ENCODE measurements at places on chromosomes 16 and 17.

DNA sequence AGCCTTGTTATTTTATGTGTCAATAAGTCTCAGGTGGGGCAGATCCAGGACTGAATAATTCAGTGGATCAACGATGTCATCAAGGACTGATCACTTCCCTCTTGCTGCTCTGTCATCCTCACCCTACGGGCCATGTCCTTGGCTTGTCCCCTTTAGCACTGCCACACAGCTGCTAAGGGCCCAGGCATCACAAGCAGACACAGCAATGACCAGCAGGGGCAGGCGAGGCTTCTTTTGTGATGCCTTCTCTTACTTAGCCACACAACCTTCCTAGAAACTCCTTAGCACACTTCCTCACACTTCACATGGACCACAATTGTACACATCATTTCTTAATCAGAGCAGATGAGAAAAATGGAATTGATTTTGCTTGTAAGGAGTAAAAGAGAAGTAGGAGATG lies 356.3 kb upstream of the SOX9 start:
- no peak for DNase-seq

- no peak for DNase-seq
Measured at GRCh38 chr17:4743898-4744297, 4.2 kb upstream of the CXCL16 start.

- no peak for DNase-seq
Measured at GRCh38 chr16:56324406-56324805, 100.9 kb downstream of the AMFR start.

- no peak for DNase-seq
Measured at GRCh38 chr16:72649254-72649944, 398.5 kb downstream of the ZFHX3 start.

- DNase-seq = no peak
Measured at GRCh38 chr17:72715906-72716572, 376.4 kb downstream of the SLC39A11 start.

DNA sequence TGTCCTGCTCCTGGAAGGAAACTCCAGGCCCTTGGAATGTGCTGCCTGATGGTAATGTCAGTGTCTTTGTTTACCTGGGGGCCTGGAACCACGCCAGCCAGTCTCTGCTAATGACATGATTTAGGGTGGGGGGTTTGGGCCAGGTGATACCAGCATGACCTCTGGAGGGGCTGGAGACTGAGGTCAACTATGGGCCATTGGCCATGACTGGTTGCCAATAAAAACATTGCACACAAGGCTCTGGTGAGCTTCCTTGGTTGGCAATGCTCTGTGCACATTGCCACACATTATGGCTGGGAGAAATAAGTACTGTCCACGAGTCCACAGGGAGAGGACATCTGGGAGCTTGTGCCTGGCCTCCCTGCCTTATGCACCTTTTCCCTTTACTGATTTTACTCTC lies 52.5 kb downstream of the LITAF start:
- DNase-seq = no peak

- DNase-seq = peak; percentile 75
Measured at GRCh38 chr16:77171745-77172635, 19.0 kb upstream of the MON1B start.

DNA sequence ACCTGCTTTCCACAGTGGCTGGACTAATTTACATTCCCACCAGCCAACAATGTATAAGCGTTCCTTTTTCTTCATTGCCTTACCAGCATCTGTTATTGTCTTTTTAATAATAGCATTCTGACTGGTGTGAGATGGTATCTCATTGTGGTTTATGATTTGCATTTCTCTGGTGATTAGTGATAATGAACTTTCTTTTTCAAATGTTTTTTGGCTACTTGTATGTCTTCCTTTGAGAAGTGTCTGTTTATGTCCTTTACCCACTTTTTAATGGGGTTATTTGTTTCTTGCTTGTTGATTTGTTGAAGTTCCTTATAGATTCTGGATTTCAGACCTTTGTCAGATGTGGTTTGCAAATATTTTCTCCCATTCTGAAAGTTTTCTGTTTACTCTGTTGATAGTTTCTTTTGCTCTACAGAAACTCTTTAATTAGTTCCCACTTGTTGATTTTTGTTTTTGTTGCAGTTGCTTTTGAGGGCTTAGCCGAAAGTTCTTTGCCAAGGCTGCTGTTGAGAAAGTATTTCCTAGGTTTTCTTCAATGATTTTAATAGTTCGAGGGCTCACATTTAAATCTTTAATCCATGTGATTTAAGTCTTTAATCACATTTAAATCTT lies 26.8 kb downstream of the ITGAM start:
- DNase-seq = no peak

GRCh38 chr17:37188157-37188556 lies 187.6 kb upstream of the C17orf78 start:
- DNase-seq = no peak

DNA sequence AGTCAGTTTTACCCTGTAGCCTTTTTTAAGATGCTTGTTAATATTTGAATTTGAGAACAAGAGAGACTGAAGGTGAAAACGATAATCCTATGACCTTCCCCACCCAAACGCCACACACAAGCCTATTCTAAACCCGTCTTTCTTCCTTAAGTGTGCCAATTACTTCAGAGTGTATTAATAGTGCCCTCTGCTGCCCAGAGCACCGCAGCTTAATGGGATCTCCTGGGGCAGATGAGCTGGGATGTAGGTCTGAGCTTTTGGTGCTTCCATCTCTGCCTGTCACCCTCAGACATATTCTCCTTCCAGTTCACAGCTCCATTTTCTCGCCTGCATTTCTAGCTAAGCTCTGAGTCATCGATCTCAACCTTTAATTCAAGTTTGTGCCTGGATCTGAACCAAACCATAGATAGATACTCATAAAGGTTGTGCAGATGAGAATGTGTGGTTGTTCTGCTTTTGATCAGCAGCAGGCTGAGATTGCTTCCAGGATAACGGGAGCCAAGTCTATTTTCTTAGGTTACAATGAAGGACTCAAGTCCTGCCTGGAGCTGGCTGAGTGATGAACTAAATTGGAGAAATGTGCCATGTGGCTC lies 46.4 kb upstream of the CDH13 start:
- no peak for DNase-seq

DNA sequence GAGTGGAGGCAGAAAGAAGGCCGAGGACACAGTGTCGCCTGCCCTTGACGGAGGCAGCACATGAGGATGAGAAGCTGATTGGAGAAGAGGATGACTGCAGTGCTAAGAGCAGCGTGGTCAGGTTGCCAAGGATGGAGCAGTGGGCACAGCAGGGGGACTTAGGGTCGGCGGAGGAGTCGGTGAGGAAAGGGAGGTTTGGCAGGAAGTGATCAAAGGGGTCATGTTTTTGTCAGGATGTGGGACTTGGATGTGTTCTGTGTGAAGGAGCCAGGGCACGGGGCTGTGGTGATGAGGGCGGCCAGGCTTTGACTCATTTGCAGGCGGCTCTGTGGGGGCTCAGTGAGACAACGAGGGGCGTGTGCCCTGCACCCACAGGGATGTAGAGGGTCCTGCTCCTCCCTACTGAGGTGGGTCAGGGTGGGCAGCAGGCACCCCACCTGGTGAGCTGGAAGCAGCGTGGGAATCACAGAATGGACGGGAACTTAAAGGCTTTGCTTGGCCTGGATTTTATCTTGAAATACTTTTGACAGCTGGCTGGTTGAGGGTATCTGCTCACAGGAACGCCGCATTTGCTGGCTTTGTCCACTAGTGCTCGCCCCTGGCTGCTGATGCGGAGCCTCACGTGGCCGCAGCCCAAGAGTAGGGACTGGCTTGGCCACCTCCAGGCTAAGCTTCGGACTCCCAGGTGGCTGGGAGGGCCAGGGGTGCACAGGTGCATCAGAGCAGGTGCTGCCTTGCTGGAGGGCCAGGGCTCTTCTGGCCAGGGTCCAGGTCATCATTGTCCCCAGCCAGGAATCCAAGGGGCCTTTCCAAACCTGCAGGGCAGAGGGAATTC lies 6.0 kb downstream of the MPG start:
- DNase-seq = no peak

- DNase-seq = no peak
Measured at GRCh38 chr17:7589891-7590691, at the start of gene SOX15. SOX15 (minus strand) TSS chr17:7590094; CDS start chr17:7589676, 418 bp downstream.

GRCh38 chr16:79404571-79404970 lies 196.0 kb downstream of the MAF start:
- no peak for DNase-seq

- no peak for DNase-seq
Measured at GRCh38 chr16:14087590-14088154, 16.6 kb downstream of the MRTFB start.

GRCh38 chr17:77828749-77829539 lies 129.6 kb upstream of the TNRC6C start:
- DNase-seq = no peak

- DNase-seq = no peak
Measured at GRCh38 chr17:8893059-8893458, 25.6 kb upstream of the PIK3R6 start.

DNA sequence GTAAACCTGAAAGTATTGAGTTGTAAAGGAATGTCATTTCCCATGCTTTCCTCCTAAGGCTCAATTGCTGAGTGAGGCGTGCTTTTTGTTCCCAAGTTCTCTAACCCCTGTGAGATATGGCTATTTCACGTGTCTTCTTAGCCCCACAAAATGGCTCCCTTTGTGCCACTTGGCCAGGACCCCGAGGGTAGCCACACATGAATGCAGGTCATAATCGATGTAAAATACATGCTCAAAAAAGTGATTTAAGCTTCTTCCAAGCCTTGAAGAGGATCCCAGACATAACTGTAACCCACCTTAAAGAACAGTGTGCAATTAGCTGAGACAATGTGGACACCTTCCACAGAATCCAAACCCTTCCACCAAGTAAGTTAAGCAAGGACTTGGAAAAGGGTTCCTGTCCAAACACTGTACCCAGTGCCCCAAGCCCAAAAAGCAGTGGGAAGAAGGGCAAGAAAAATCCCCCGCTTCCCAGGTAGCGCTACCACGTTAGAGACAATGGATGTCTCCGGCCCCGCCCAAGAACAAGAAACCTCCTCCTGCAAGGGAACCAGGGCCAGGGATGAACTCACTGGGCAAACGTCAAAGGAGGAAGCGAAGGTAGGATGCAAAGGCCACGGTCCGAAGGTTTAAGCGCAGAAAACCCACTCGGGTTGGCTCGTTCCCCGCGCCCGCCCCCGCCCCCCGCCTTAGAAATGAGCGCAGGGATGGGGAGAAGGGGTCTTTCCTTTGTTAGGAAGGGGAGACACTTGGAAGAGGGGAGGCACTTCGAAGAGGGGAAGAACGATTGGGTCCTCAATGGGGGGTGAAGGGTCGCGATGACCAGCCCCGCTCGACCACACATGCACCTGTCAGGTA lies 1.2 kb downstream of the JPT1 start:
- peak; percentile 65 for DNase-seq

DNA sequence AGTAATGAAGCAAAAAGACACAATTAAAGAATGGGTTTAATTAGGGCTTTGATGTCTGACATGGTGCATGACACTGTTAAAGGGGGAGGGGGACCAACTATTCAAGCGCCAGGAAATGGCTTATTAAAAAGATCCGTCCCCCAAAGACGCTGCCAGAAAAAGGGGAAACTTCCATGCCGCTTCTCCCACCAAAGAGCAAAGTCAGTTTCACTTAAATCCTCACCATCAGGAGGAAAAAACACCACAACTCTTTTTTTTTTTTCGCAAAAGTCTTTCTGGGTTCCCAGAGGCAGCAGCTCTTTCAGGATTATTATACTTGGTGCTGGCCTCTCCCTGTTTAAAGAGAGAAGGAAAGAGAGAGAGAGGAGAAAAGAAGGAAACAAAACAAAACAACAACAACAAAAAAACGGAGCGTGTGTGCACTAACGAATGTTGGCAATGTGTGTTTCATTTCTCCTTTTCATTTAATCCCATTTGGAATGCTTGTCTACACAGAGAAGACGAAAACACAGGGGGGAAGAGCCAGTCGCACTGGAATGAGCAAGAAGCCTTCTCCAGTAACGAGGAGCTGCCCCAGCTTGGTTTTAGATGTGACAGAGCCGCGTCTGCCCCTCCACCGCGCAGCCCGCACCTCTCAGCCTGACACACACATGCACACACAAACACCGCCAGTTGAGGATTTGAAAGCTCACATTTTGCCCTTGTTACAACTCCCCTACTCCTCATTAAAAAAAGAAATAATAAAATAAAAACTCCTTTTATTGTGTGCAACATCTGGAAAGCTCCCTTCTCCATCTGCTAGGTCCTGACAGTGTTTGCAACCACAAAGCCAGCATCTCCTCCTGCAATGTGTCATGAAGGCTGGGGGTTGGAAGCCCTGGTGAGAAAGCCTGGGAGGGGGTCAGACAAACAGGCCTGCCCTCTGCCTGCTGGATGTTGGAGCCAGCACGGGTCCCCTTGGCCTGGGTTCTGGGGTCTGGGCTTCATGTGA lies 32.7 kb upstream of the AXIN2 start:
- no peak for DNase-seq

DNA sequence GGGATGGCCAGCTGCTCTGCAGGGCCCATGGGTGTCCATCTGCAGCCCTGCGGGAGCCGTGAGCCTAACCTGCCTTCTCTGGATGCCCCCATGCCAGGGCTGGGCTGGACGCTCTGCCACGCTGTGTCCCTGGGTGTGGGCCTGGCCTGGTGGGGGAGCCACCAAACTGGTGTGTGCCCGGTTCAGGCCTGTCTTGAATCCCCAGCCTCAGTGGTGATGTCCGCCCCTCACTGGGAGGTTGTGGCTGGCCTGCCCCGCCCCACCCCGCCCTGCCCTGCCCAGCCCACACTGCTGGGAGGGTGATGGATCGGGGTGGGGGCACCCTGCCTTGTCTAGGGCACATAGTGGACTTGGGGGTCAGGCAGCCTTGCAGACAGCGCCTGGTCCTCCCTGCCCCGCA lies 50.1 kb upstream of the PVALEF start:
- DNase-seq = no peak

- DNase-seq = no peak
Measured at GRCh38 chr16:66266436-66267291, 99.8 kb upstream of the CDH5 start.

DNA sequence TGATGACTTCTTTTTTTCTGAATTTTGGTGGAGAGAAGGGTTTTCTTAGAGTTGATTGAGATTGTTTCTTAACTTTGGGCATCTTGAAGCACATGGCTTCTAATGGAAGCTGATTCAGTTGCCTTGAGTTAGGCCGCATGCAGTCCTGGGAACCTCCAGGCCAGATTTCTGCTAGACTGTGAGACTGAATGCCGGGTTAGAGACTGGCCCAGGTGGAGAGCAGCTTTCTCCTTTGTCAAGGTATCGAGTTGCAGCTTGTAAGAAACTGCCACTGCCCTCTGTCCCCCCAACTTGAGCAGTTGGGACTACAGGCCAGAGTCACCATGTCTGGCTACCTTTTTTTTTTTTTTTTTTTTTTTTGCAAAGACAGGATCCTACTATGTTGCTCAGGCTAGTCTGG lies 77.6 kb downstream of the CLEC16A start:
- no peak for DNase-seq
